ENCODE measurements at places on chromosomes 12 and 14.

DNA sequence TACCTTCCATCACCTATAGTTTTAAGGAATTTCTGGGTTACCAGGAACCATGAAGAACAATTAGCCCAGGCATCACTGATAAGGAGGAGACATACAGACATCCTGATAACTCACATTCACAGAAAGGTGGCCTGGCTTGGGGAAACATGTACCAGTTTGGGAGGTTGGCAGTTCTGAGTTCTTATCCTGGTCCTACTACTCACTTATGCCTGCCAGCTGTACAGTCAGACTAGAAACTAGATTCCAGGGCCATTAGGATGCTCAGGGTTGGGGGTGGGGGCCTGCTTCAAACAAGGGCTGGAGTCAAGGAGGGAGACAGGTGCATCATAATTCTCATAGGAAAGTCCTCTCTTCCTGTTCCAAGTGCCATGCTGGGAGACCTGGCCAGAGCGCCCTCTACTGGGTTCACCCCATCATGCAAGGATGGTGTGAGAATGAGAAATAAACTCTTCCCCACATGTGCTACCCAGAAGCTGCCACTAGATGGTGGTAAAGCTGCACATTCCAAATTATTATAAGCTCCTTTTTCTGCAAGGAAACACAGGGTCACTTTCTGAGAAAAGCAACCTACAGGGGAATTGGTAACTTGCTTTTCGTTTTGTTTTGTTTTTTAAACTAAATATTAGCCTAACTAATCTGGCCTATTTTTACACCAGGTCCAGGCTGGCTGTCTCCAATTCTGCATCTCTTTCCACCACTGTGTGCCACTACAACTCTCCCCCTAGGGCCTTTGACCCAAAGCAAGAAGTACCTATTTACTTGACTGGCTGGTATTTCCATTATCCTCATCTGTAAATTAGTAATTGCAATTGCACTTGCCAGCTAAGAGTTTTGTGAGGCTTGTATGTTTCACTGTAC is 14.5 kb downstream of the OAS2 start:
- peak; percentile 70 for DNase-seq

GRCh38 chr14:101628975-101629374 is 67.7 kb downstream of the DIO3 start:
- no peak for DNase-seq

- no peak for DNase-seq
Measured at GRCh38 chr14:61513986-61514830, 181.1 kb upstream of the HIF1A start.

GRCh38 chr12:85274315-85274651 is 5.7 kb upstream of the ALX1 start:
- DNase-seq = no peak

- peak; percentile 60 for DNase-seq
Measured at GRCh38 chr12:90058704-90059103, 350.1 kb upstream of the ATP2B1 start.

DNA sequence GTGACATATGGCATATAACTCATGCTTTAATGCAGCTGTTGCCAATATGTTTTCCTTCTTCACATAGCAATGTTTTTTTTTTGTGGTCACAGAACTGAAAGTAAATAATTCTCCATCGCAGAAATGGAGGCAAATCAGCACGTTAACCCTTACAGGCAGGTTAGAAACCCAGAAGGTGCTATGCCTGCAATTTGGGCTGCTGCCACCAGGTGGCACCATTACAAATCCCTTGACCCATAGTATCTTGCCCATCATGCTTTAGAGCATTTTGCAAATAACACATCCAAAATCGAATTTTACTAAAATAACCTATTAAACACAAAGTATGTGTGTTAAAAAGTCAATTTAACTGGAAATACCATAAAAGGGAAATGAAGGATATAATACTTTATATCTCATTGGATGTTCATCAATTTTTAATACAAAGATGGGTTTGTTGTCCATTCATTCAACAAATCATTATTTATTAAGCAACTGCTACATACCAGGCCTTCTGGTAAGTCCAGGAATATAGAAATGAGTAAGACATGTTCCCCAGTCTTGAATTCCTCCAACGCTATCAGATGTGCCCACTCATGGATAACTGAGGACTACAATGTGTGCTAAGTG is 340.1 kb downstream of the GLT1D1 start:
- DNase-seq = peak; percentile 17

- no peak for DNase-seq
Measured at GRCh38 chr12:66877925-66878324, 199.0 kb upstream of the GRIP1 start.

DNA sequence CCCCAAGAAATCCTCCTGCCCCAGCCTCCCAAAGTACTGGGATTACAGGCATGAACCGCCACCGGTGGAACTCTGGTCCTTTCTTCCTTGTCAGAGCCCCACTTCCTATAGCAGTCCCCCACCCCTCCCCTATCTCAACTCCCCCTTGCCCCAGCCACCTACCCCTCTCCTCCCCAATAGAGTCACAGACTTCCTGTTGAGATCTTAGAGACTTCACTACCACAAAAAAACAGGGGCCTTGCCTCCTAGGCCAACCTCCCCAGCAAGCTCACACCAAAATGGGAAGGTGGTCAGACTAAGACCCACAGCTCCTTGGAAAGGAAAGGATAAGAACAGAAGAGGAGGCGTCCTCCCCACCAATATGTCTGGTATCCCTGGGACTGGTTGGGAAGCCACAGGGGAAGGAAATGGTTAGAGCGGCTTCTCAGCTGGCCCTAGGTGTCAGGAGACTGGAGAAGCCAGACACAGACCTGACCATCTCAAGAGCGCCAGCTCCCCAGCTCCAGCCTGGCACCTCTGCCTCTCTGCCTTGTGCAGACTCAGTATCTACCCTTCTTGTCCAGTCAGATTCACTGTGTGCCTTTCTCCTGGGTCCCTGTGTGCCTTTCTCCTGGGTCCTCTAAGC is 8.5 kb downstream of the ITGB7 start:
- no peak for DNase-seq

DNA sequence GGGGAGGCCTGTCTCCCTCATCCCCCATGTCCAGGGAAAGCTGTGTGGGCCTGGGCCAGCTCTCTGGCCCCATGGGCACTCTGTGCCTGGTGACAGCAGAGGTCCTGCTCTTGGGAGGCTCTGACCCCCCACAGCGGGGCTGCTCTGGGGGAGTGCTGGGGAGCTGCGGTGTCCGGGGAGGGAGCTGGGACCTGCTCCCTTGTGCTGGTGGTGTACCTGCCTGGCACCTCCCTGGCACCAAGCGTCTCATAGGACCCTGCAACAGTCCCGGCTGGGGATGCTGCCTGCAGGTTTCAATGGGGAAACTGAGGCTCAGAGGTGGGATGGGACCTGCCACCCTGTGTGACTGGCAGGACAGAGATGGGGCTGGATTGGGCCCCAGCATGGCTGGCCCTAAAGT is 111.3 kb downstream of the KIF26A start:
- no peak for DNase-seq

DNA sequence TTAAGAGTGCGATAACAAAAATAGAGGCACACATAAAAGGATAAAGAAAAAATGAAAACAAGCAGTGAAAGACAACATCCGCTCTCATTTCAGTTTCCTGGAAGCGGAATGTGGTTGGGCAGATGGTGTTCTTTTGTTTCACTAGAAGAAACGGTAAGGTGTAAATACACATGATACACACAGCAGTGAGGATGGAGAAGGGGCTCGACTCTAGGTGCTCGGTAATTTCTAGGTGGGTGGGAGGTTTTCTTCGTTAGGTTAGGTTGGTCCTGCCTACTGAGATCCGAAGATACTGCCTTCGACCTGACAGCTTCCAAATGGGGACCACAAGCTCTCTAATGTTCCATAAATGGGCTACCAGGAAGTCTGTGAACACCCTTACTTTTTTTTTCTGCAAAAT is 1082.5 kb downstream of the BCL11B start:
- DNase-seq = no peak

GRCh38 chr12:117583677-117584225 is 222.3 kb upstream of the NOS1 start:
- DNase-seq = no peak

- peak; percentile 51 for DNase-seq
Measured at GRCh38 chr12:7501031-7501588, 2.5 kb downstream of the CD163 start.

GRCh38 chr12:45427042-45427441 is 211.1 kb downstream of the ANO6 start:
- DNase-seq = no peak

- no peak for DNase-seq
Measured at GRCh38 chr14:104135904-104136471, 2.4 kb upstream of the KIF26A start.

GRCh38 chr12:48442179-48442847 is 30.0 kb upstream of the ANP32D start:
- no peak for DNase-seq

DNA sequence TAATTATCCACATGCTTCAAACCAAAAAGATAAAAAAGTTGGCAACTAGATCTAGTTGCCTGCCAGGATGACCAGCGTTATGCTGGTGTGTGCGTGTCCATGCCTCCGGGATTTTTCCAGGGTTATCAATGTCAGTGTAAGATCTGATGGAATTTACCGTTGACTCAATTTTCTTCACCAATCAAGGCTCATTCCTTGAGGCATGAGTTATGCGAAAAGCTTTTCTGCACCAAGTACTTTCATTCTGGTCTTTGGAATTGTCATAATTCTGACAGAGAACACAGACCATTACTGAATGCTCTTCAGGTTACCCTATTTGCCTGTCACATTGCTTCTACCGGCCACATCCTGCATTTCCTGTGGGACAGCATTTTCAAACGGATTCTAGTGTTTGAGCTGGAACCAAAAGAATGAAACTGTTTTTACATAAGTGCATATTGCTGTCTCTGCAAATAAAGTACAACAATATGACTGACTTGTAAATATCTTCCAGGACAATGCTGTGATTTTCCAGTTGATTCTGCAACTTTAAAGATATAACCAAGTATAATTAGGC is 91.8 kb downstream of the DUSP16 start:
- no peak for DNase-seq
